ENCODE measurements at places on chromosomes 16 and 17. TPM values are rescaled to one million over a fixed set of nuclear protein-coding genes. Genes with fewer than 3 reads are reported as not detected.

GRCh38 chr17:76422860-76423259 lies 30.1 kb downstream of the UBE2O start:
- H3K4me1 ChIP-seq, result peaks cover 10% of the 10 kb centered on the region
- DNase-seq, result no peak
- no peak overlapping the region for H3K4me3 ChIP-seq
- no peaks in the 10 kb centered on the region for H3K27me3 ChIP-seq
- no peak overlapping the region for H3K27ac ChIP-seq

DNA sequence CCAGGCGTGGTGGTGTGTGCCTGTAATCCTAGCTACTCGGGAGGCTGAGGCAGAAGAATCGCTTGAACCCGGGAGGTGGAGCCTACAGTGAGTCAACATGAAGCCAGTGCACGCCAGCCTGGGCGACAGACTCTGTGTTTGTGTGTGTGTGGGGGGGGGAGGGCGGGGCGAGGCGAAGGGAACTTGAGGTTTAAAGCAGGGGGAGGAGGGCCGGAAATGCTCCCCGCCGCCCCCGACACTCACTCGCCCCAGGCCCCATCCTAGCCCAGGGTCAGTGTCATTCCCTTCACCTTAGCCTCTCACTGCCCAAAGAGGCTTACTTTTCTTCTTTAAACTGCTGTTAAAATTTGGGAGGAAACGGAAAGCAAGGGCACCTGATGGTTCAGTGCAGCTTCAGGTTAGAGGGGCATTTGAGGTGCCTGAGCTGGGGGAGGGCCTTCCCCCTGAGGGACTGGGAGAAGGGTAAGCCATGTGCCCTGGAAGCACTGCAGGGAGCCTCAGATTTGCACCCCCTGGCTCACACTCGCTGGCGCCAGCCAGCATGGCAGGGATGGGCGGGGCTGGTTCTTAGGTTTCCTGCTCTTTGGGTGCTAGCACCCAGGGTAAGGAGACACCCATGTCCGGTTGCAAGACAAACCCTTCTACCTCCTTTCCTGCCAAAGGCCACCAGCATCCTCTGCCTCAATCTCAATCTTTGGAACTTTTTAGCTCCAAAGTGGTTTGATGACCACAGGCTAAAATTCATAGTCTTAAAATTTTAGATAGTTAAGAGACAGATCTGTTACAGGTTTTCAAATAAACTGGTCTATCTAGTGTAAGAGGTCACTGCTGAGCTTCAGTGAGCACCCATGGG lies 2.2 kb upstream of the LIMD2 start:
- no peak overlapping the region for H3K4me3 ChIP-seq
- H3K27ac ChIP-seq, result no peak overlapping the region
- peaks cover 4% of the 10 kb centered on the region for H3K36me3 ChIP-seq
- no peak for DNase-seq
- no peaks in the 10 kb centered on the region for H3K27me3 ChIP-seq
- H3K4me1 ChIP-seq, result peaks cover 11% of the 10 kb centered on the region

GRCh38 chr17:45575126-45575885 lies 84.8 kb upstream of the PLEKHM1 start:
- H3K4me1 ChIP-seq, result peaks cover 7% of the 10 kb centered on the region
- no peaks in the 10 kb centered on the region for H3K36me3 ChIP-seq
- H3K4me3 ChIP-seq, result no peak overlapping the region
- DNase-seq, result no peak
- H3K27ac ChIP-seq, result no peak overlapping the region

The ODAD4 gene
- 1.1 TPM for total RNA-seq

Measured in astrocyte (in vitro differentiated cells and primary cell).